ENCODE measurements at places on chromosomes 1 and 21. TPM values are rescaled to one million over a fixed set of nuclear protein-coding genes. Genes with fewer than 3 reads are reported as not detected.

GRCh38 chr21:34743831-34744230 lies 75.0 kb downstream of the CLIC6 start:
- no peaks in the 10 kb centered on the region for H3K27me3 ChIP-seq
- H3K4me3 ChIP-seq: no peak overlapping the region
- no peak overlapping the region for H3K27ac ChIP-seq
- DNase-seq: no peak
- H3K4me1 ChIP-seq: peaks cover 7% of the 10 kb centered on the region
- no peaks in the 10 kb centered on the region for H3K36me3 ChIP-seq

DNA sequence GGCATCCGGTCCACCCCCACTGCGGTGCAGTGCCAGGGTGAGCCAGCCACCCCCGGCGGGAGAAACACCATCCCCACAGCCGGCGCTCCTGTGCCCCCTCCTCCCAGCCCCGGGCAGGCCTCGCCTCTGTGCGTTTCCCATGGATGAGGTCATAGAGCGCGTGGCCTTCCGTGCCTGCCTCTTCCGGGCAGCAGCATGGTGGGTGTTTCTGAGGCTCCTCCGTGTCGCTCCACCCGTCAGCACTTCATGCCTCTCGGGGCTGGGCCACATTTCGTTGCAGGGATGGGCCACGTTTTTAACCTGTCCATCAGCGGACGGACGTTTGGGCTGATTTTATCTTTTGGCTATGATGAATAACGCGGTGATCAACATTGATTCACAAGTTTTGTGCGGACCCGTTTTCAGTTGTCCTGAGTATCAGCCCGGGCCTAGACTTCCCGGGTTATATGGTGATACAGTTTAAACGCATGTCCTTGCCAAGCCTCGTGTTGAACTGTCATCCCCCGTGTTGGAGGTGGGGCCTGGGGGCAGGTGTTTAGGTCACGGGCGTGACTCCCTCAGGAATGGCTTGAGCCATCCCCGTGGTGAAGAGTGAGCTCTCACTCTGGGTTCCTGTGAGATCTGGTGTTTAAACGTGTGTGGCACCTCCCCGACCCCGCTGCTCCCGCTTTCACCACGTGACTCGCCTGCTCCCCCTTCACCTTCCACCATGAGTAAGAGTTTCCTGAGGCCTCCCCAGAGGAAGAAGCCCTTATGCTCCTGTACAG lies 64.8 kb downstream of the SLX9 start:
- no peak overlapping the region for H3K27ac ChIP-seq
- no peak overlapping the region for H3K4me3 ChIP-seq
- no peaks in the 10 kb centered on the region for H3K27me3 ChIP-seq
- no peaks in the 10 kb centered on the region for H3K4me1 ChIP-seq
- no peak for DNase-seq
- H3K36me3 ChIP-seq: no peaks in the 10 kb centered on the region

GRCh38 chr21:25997788-25998611 lies 172.6 kb downstream of the APP start:
- no peak overlapping the region for H3K27ac ChIP-seq
- H3K4me3 ChIP-seq: no peak overlapping the region

DNA sequence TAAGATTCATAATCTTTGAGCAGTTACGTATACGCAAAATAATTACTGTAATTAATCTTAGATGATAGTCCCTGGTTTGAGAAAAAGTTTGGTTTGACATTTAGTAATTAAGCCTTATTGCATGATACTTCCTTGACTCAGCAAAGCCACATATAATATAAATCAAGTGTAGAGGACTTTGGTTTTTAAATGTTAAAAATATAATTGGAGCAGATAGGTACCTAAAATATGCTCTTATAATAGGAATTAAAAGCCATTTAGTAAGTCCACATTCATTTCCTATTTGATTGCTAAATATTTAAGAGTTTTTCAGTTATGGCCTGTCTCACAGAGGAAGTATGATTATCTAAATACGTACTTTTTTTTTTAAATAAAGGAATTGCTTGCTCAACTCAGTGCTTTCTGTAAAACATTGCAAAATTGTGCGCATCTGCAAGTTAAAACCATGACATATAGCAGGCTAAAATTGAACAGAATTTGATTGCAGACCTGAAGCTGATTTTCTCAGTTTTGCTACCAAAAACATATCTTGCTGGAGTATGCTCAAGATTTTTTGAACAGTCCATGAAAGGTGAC lies 20.4 kb downstream of the RPE65 start:
- H3K36me3 ChIP-seq: no peaks in the 10 kb centered on the region
- no peak for DNase-seq
- no peak overlapping the region for H3K4me3 ChIP-seq
- H3K4me1 ChIP-seq: no peaks in the 10 kb centered on the region
- H3K27ac ChIP-seq: no peak overlapping the region
- H3K27me3 ChIP-seq: no peaks in the 10 kb centered on the region

GRCh38 chr1:107149946-107150345 lies 9.1 kb downstream of the NTNG1 start:
- H3K4me1 ChIP-seq: no peaks in the 10 kb centered on the region
- peaks cover 3% of the 10 kb centered on the region for H3K27me3 ChIP-seq
- no peak overlapping the region for H3K4me3 ChIP-seq
- no peak for DNase-seq

GRCh38 chr1:87814573-87814972 lies 485.9 kb downstream of the LMO4 start:
- no peaks in the 10 kb centered on the region for H3K36me3 ChIP-seq
- H3K4me3 ChIP-seq: no peak overlapping the region
- no peaks in the 10 kb centered on the region for H3K27me3 ChIP-seq
- H3K27ac ChIP-seq: no peak overlapping the region

DNA sequence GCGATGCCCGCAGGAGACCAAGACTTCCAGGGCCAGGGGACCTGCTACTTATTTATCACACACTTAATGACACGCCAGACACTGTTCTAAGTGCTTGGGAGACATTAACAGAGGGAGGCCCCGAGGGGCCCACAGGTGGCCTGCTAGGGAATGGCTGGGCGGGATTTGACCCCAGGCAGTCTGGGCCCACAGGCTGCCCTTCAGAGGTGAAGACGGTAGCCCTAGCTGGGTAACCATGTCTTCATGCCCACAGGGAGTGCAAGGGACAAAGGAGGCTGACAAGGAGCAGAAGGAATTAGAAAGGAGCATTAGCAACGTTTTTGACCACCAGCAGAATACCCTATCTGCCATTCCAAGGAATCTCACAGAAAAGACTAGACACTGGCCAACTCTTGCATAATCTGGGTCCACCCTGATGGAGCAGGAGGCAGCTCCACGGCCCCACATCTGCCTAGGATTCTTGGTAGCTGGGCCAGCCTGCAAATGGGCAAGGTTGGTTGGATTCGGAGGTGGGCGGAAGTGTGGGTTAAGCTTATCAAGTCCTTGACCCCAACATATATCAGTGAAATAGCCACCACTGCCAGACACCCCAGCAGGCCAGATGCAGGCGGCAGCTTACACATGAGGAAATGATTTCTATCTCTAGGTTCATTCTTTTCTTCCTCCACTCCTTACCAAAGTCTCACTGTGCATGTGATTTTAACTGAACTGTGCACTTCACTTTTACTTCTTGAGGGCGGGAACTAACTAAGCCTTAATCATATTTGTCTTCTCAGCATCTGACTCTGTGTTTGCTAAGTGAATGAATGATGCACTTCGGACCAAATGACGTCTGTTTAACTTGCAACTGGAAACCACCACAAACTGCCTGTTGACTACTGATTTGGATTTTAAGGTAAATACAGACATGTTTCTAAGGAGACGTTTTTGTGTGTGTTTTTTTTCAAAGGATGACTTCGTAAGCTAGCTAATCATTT lies 3.4 kb upstream of the ETS2 start:
- no peak for DNase-seq
- no peak overlapping the region for H3K4me3 ChIP-seq
- H3K27ac ChIP-seq: no peak overlapping the region
- no peaks in the 10 kb centered on the region for H3K36me3 ChIP-seq

- no peaks in the 10 kb centered on the region for H3K36me3 ChIP-seq
- H3K4me1 ChIP-seq: no peaks in the 10 kb centered on the region
- no peak overlapping the region for H3K27ac ChIP-seq
- no peak overlapping the region for H3K4me3 ChIP-seq
- H3K27me3 ChIP-seq: no peaks in the 10 kb centered on the region
Observed at GRCh38 chr1:103056423-103056822, 51.9 kb downstream of the COL11A1 start.

GRCh38 chr1:165389609-165390008 lies 33.1 kb upstream of the LMX1A start:
- no peak overlapping the region for H3K27ac ChIP-seq
- no peak for DNase-seq
- H3K36me3 ChIP-seq: no peaks in the 10 kb centered on the region
- no peak overlapping the region for H3K4me3 ChIP-seq

DNA sequence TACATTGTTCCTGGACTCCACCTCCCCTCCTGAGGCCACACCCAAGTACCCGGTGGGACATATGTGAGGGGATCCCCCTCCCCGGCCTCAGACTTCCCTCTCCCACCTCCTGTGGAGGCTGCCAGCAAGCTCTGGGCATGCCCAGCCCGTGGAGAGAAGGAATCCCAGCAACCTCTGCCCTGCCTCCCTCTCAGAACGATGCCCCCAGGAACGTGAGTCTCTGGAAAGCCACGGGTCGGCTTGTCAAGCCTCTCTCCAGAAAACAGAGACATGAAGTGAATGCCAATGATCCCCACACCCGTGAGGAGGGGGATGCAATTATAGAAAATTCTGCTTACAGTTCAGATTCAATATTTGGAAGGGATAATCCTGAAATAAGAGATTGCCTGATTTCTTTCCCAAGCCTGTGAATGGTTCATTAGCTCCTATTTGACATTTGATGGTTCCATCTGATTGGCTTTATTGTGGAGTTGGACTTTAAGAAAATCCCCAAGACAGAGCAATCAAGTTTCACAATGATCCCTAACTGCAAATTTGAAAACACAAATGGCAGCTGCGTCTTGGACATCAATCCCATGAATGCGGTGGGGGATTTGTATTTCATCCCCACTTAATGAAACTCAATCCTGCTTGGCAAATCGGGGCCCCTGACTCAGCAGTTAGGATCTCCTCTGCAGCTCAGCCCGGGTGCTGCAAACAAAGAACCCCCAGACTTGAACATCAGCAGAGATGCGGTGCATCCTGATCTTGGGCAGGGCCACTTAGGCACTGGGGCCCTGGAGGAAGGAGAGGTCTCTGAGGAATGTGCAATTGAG lies 9.1 kb upstream of the GUCA2B start:
- peaks cover 9% of the 10 kb centered on the region for H3K4me1 ChIP-seq
- no peaks in the 10 kb centered on the region for H3K36me3 ChIP-seq
- DNase-seq: no peak
- H3K27ac ChIP-seq: no peak overlapping the region
- H3K27me3 ChIP-seq: no peaks in the 10 kb centered on the region

GRCh38 chr21:46264046-46264689 lies 21.2 kb downstream of the MCM3AP start:
- H3K27ac ChIP-seq: no peak overlapping the region
- H3K4me3 ChIP-seq: no peak overlapping the region
- no peaks in the 10 kb centered on the region for H3K4me1 ChIP-seq
- H3K36me3 ChIP-seq: peaks cover 74% of the 10 kb centered on the region

GRCh38 chr1:207045453-207045852 lies 5.6 kb downstream of the YOD1 start:
- H3K27ac ChIP-seq: no peak overlapping the region
- H3K36me3 ChIP-seq: peaks cover 40% of the 10 kb centered on the region
- H3K4me3 ChIP-seq: no peak overlapping the region
- no peak for DNase-seq

- H3K4me1 ChIP-seq: no peaks in the 10 kb centered on the region
- no peak for DNase-seq
- H3K27ac ChIP-seq: no peak overlapping the region
- H3K36me3 ChIP-seq: no peaks in the 10 kb centered on the region
- H3K27me3 ChIP-seq: no peaks in the 10 kb centered on the region
Observed at GRCh38 chr1:5828308-5828935, 163.8 kb downstream of the NPHP4 start.

- peaks cover 67% of the 10 kb centered on the region for H3K4me1 ChIP-seq
- H3K27me3 ChIP-seq: no peaks in the 10 kb centered on the region
- no peak overlapping the region for H3K27ac ChIP-seq
- peaks cover 38% of the 10 kb centered on the region for H3K36me3 ChIP-seq
- H3K4me3 ChIP-seq: no peak overlapping the region
Observed at GRCh38 chr1:32197837-32198236, 2.6 kb upstream of the CCDC28B start.

DNA sequence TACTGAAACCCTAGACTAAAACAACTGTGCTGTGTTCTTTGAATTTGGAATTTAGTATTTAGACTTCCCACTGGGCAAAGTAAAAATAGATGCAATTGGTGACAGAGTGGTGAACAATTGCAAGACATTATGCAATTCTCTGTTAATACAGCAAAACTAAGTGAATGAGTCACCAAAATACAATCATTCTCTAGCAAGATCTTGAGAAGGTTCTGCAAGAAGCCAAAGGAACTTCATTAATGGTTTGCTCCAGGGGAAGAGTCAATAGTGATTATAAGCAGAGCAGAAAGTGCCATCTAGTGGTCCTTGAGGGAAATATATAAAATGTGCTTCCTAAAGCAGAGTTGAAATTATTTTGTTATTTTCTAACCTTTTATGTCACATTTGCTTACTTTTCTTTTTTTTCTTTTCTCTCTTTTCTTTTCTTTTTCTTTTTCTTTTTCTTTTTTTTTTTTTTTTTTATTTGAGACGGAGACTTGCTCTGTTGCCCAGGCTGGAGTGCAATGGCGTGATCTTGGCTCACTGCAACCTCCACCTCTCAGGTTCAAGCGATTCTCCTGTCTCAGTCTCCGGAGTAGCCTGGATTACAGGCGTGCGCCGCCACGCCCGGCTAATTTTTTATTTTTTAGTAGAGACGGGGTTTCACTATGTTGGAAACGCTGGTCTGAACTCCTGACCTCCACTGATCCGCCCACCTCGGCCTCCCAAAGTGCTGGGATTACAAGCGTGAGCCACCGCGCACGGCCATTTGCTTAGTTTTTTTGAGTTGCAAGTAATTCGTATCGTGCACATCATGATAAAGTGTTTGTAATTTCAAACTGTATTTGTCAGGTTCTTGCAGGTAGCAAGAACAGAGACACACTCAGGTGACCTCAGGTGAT lies 99.2 kb downstream of the CTH start:
- DNase-seq: peak; percentile 71
- H3K36me3 ChIP-seq: no peaks in the 10 kb centered on the region
- no peaks in the 10 kb centered on the region for H3K4me1 ChIP-seq
- H3K4me3 ChIP-seq: no peak overlapping the region
- H3K27me3 ChIP-seq: no peaks in the 10 kb centered on the region

Gene COL8A2
- total RNA-seq: 0.09 TPM

Gene ALX3
- total RNA-seq: not detected

Gene LINGO4
- not detected for total RNA-seq

Gene IGSF21
- total RNA-seq: not detected

Gene UBE2U
- total RNA-seq: not detected

Gene FAM78B
- not detected for total RNA-seq

Gene CFHR1
- not detected for total RNA-seq

Gene FNBP1L
- total RNA-seq: 6.7 TPM

Gene PTGER3
- total RNA-seq: 0.72 TPM

Gene KLHDC9
- not detected for total RNA-seq

Gene CYP2J2
- total RNA-seq: 0.21 TPM

Gene ELAVL4
- not detected for total RNA-seq

Gene LENEP
- not detected for total RNA-seq

Gene TTC22
- 17.8 TPM for total RNA-seq

Measured in natural killer cell (primary cell).